Activated naive CD8-positive, alpha-beta T cell treated with anti-CD3 and anti-CD28 coated beads, Interleukin-2, amount 50 U/mL, for 24 hours (primary cell): ENCODE measurements at places on chromosomes 12 and 14.

- DNase-seq = no peak
Observed at GRCh38 chr14:24943024-24943423, 106.9 kb downstream of the STXBP6 start.

DNA sequence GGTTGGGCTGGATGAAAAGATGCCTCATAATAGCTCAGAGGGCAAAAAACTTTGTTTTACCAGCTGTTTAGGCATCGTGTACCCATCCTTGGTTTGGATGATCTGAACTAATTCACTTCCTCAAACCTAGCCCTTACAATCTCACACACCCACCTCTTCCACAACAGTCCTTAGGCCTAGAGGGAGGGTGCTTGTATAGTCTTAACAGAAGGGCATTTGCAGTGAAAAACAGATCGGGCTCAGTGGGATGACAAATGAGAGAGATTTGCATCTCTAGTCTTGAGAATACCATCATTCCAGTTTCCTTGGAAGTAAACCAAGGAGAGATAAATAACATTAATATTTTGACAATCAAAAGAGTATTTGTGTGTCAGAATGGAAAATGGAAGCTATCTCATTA is 11.0 kb downstream of the SLCO1A2 start:
- DNase-seq = no peak

DNA sequence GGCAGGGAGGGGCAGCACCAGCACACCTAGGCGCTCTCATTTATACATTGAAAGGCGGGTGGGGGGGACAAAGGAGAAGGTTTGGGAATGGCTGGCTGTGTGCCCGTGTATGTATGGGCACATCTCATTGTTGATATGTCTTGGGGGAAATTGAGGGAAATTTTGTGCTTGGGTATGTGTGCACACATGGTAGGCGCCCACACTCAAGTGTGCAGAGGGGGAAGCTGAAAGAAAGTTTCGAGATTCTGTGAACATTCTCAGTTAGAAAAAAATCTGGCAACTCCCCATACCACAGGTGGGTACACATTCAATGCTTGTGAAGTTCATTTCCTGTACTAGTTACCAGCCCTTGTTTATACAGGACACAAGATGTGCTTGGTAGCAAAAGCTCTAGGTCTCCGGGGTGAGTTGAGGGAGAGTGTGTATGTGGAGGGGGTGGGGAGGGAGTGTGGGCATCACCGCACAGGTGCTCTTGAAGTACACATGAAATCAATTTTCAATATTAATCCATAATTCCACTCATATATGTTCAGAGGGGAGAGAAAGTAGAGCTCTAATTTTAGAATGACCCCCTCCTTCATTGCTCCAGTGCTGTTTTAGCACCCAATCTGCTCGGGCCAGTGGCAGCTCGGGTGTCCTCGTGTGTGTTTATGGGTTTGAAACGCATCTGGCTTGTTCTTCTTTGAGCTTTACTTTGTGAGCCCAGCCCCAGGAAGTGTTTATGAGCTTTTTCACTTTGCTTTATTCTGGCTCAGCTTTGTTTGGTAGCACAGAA is 286.0 kb downstream of the ZFP36L1 start:
- no peak for DNase-seq

DNA sequence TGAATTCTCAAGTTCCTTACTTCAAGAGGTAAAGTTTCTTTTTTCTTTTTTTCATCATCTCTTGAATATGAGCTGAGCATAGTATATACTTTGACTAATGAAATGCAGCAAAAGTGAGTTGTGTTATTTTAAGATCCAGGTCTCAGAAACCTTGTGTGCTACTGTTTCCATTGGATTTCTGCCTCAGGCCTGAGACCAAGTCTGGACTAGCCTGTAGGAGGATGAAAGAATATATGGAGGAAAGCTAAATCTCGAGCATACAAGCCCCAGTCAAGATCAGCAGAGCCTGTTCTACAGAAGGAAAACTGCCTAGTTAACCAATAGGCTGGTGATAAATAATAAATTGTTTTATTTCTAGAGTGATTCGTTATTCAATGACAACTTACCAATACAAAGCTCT is 652.5 kb downstream of the C12orf50 start:
- no peak for DNase-seq

DNA sequence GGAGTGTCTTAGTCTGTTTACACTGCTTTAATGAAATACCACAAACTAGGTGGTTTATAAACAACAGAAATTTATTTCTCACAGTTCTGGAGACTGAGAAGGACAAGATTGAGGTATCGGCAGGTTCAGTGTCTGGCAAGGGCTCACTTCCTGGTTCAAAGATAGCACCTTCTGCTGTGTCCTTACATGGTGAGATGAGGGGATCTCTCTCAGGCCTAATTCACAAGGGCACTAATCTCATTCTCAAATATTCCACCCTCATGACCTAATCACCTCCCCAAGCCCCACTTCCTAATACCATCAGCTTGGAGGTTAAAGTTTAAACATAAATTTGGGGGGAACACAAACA is 35.0 kb upstream of the PLEK2 start:
- DNase-seq = no peak

DNA sequence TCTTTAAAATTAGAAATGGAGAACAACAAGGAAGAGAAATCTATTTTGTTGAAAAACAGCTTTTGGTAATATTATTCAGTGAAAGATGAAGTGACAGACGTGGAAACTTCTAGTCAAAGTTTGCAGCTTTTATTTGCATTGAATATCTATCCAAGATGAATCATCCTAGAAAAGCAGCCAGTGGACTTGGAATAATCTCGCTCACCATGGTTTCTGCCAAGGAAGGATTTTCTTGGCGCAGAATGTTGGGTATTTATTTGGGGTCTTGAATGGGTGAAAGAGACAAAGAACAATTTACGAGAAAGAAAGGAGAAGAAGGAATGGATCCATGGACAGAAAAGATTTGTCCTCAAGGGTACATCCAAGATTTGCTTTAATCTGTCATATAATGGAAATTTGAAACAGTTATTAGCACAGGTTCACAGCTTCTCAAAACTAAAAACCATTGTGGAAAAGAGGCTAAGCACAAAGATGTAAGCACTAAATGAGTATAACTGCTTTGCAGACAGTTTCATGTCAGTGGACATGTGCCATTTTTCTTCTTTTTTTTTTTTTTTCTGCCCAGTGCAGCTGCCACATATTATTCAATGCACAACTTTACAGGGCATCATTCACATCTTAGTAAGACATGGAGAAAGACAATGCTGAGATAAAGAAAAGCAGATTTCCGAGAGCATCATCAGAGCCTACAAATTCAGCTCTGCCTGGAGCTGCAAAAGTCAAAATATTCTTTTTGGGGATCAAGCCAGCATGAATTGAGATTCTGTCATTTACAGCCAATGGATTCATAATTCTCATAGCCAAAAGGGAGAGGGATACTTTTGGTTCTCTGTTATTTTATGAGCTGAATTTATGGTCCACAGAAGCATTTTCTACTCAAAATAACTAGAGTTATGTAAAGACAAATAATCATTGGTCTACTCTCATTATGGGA is 333.7 kb downstream of the DAD1 start:
- DNase-seq = no peak

GRCh38 chr14:104986487-104987164 is 1.0 kb downstream of the CLBA1 start:
- no peak for DNase-seq

- no peak for DNase-seq
Observed at GRCh38 chr12:71250166-71250565, 92.4 kb upstream of the TSPAN8 start.

DNA sequence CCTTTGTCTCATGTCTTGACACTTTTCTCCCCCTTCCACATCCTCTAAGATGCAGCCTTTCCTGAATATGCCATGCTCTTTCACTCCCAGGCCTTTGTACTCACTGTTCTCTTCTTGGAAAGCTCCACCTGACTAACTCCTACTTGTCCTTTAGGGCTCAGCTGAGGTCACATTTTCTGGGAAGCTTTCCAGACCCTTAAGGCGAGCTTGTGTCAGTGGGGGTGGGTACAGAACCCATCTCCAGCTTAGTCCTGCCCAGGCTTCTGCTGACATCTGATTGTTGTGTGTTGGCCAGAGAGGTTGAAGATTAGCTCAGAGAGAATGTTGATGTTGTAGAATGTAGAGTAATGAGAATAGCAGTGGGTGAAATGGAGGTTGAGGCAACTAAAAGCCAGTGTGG is 2.9 kb upstream of the TSFM start:
- DNase-seq = no peak

- DNase-seq = no peak
Observed at GRCh38 chr14:103206836-103207387, 83.7 kb downstream of the TNFAIP2 start.

DNA sequence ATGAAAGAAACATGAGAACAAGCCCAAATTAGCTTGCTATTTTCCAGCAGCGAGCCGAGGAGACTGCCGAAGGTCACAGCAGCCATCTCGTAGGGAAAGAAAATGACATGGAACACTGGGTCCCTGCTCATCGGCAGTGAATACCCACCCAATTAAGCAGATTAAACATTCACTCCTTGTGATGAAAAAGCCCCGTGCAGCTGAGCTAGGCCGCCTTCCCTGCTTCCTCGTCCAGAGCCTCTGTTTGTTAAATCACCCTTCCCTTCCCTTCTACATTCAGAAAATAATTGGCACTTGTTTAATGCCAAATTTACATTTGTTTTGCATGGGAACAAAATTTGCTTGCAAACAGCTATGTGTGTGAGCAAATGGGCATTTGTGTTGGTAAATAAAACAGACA is 342.5 kb downstream of the RMST start:
- no peak for DNase-seq

DNA sequence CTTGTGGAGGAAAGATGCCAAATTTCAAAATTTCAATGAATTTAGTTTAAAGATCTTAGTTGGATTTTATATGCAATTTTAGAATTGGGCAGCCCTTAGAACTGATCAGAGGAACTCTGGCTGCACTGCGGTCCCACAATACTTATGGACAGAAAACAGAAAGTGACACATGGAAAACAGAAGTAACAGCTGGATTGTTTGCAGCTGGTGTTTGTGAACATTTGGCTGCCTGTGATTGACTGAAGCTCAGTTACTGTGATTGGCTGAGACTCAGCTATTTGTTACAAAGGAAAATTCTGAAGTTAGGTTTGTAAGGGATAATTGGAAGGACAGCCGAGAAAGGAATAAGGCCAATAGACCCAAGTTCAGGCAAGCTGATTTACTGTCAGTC is 10.0 kb upstream of the KRT86 start:
- DNase-seq = no peak

- DNase-seq = no peak
Observed at GRCh38 chr12:57031138-57031725, 14.9 kb upstream of the TAC3 start.

- no peak for DNase-seq
Observed at GRCh38 chr12:63989301-63989845, 144.9 kb downstream of the SRGAP1 start.
